ENCODE measurements at places on chromosomes 4 and X.

DNA sequence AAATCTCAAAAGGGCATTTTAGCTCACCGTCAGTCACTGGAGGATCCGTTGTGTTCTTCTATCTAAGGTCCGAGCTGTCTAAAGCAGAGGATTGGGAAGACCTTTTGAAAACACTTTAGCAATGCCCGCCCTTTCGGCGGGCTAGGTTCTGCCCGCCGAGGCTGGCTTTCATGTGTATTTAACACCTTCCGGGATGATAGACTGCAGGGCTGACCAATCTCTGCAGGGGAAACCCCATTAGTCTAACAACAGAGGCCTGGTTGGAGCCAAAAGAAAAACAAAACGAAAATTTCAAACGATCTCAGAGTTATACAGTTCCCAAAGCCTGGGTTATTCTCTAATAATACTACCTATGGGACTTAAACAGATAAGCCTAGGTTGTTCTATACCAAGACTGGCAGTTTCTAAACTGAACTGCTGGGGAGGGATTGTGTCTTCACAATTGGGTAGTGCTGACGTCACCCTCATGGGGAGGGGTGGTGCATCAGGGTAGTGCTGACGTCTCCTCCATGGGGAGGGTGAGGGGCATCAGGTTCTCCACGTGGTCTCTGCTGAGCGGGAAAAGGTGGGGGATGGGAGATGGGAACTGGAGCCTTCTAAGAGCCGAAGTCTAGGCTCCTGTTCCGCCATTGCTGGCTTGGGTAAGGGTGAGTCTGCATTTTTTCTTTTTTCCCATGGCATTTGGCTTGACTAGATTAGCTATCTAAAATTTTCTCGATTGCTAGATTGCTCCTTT is 14.8 kb upstream of the CUL4B start:
- no peak for ATAC-seq

DNA sequence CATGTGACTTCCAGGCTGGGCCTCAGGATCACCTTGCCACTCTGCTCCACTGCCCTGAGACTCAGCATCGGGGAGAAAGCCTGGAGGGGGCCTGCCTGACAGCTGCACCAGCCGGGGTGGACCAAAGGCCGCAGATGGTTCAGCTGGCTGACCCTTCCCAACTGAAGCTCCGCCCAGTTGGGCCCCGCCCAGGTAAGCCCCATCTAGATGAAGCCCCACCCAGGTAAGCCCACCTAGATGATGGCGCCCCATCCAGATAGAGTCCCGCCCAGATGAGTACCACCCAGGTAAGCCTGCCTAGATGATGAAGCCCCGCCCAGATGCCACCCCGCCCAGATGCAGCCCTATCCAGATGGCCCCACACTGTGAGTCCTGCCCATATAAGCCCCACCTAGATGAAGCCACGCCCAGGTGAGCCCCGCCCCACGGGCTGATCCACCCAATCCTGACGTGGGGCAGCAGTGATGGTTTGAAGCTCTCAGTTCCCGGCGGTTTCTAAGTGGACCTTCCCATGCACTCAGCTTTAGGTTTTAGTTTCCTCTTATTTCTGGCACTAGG is 10.0 kb downstream of the ZFYVE28 start:
- ATAC-seq: no peak

- no peak for ATAC-seq
Measured at GRCh38 chr4:89752932-89753598, 83.9 kb downstream of the SNCA start.

DNA sequence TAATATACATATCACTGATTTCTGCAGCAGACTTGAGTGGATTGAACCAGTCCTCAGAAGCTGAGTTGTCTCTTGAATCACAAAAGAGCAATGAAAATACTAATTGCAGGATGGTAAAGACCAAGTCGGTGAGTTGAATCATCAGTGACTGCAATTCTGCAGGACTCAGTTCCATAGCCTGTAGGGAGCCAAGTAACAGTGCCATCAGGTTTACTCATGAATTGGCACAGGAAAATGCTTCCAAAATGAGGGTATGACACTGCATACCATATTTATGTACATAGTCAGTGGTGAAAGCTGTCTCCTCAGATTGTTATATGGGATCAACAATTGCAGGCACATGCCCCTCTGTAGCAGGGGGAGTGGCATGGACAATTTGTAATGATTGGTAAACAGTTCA is 192.8 kb downstream of the CCNG2 start:
- no peak for ATAC-seq

- no peak for ATAC-seq
Measured at GRCh38 chr4:2305766-2306501, 44.0 kb upstream of the MXD4 start.

- peak; percentile 91 for ATAC-seq
Measured at GRCh38 chr4:26885912-26886274, 25.3 kb downstream of the STIM2 start.
